Activated CD4-positive, alpha-beta T cell treated with anti-CD3 and anti-CD28 coated beads for 4 hours (primary cell): ENCODE measurements at places on chromosomes 1 and 21.
A peak's percentile ranks its signal among the peaks of the same experiment; 100 is the strongest.

GRCh38 chr1:21904454-21904703 is 32.7 kb downstream of the HSPG2 start:
- no peak for DNase-seq

- DNase-seq, result no peak
These were observed 38.5 kb upstream of the SGIP1 start for GRCh38 chr1:66495495-66495894.

- no peak for DNase-seq
These were observed at the start of gene DNALI1 for GRCh38 chr1:37556712-37557196. Gene DNALI1, plus strand, starts transcription at chr1:37556940. Its CDS starts 55 bp downstream, at chr1:37556995.

DNA sequence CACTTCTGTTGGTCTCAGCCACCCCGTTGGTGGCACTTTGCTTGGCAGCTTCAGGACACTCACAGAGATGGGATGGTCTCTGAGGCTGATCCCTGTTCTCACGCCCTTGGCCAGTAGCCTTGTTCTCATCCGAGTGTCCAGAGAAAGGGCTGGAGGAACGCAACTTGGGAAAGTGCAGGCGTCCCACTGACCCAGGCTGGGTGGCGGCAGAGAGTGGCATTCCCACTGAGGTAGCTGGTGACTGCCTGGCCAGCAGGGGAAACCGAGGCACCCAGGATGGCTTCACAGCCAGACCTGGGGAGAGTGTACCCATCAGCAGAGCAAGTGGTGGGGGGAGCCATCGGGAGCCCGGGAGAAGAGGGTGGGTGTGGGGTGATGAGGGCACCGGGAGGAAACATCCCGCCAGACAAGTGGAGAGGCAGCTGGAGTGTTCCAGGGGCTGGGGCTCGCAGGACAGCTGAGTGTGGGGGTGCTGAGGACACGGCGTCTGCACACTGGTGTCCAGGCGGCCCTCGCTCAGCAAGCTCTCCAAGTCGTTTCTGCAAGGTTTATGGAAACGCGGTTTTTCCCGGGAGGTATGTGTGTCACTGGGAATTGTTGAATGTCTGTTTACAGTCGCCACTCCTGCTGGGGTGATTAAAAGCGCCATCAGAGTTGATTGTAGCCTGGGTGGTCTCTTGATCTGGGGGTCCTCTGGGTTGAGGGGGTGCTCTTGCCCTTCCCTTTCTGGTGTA is 97.8 kb downstream of the SIK1 start:
- DNase-seq, result no peak

GRCh38 chr1:161228032-161228431 is 2.2 kb downstream of the TOMM40L start:
- no peak for DNase-seq

DNA sequence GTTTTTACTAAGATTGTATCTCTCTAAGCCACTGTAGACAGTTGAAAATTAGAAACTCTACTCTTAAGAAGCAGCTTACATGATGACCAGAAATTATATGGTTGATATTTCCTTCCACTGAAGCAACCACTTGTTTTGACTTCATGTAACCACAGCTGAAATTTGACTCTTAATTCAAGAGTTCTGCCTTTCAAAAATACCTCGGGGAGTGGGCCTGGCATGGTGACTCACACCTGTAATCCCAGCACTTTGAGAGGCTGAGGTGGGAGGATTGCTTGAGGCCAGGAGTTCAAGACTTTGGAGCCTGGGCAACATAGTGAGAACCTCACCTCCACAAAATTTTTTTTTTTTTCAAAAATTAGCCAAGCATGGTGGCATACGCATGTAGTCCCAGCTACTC is 4.3 kb downstream of the AMPD1 start:
- no peak for DNase-seq

GRCh38 chr1:3204725-3205124 is 135.7 kb downstream of the PRDM16 start:
- no peak for DNase-seq

DNA sequence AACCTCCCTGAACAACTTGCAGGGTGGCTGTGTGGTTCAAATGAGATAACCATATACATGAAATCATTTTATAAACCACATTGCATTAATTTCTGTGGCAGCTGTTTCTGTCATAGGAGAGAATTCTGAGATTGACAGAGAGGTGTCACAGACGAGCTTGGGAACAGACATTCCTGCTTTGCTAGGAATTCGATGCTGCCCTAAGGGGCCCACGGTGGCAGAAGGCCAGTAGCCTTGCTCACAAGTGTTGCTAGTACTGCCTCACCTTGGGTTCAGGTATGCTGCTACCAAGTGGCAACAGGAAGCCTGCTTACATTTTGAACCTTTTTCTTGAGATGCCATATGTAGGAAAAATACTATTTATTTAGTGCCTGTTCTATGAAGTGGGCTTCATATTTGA is 13.4 kb downstream of the KCNA10 start:
- no peak for DNase-seq

DNA sequence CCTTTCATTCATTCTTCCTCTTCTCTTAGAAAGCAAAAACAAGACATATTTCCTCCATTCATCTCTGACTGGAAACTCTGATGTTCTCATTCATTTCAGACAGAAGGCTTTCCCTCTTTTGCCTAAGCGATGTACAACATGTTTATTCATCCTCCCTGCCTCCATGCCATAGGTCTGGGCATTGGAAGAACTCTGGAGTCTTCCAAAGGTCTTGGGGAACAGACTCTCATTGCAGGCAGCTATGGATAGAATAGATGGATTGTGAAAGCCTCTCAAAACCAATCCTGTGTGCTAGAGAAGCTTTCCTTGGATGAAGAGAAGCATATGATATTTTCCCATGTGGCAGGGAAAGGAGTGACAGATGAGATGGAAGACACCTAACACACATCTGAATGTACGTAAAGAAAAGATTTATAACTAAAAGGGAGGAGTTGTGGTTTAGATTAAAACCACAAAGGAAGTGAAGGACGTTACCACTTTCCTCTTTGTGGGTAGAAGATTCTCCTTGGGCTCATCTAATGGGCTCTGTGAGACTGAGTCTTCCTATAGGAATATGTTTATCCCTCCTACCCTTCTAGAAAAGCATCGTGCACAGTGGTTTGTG is 38.7 kb downstream of the BCL9 start:
- no peak for DNase-seq

- DNase-seq, result peak; percentile 91
These were observed 45.7 kb upstream of the PRDX6 start for GRCh38 chr1:173431304-173432045.

DNA sequence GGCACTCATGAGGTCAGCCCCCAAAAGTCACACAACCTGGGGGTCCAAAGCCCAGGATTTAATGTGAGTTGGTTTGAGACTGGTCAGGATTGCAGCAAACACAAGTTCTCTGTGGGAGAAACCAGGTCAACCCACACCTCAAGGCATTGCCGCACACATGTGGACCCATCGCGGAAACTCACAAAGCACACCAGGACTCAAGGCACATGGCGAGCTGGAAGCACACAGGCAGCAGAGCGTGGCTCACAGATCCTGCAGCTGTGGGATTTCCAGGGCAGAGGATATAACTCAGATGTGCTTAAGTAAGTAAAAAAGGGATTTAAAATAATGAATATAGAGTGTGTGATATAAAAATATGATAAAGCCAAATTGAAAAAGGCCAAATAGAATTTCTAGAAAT is 51.6 kb upstream of the ADARB1 start:
- DNase-seq, result no peak

DNA sequence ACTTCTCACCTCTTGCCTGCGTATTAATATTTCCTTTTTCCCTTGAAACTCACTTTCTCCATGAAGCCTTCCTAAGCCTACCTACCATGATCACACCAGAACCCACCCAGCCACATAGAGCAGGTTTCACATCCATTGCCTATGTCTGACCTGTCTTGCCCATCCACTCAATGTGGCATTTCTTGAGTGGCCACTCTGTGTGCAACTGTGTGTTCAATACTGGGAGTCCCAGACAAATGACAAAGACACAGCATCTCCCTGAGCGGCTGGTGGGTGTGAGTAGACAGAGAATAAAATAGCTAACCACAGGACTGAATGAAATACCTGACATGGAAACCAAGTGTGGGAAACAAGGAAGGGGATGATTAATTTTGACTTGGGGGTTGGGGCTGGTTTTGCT is 3.1 kb downstream of the PTGFRN start:
- DNase-seq, result no peak

GRCh38 chr1:160645386-160646130 is 1.3 kb downstream of the SLAMF1 start:
- DNase-seq, result no peak

DNA sequence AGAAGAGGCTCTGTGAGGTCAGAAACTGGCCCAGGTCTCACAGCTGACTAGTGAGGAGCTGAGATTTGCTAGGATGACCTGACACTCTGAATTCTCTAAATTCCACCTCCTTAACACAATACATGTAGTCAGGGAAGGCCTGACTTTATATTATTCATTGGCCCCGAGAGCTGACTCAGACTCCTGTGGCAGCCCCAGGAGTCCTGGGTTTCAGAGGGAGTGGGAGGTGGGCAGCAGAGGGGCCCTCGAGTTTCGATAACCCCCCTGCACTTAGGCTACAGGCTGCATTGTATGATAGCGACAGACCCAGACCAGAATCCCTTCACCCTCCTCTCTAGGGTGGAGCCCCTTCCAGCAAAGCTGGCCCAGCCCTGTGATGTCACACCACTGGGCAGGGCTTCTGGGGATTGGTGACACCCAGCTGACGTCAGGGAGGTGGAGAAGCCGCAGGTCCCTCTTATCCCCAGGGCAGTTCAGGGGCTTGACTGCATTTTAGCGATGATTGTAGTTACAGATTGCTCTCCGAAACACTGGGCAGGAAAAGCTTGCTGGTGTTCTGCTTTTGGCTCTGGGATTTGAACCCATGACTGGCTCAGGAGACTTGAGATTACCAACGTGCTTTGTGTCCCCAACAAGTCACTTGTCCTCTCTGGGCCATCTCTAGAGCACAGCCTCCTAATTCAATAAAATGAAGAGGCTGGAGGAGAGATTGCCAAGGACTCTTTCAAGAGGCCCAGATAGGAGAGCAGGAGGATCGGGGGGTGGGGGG is 17.0 kb upstream of the GPR37L1 start:
- DNase-seq, result no peak

- peak; percentile 17 for DNase-seq
These were observed 39.8 kb upstream of the LRP8 start for GRCh38 chr1:53367503-53368313.

DNA sequence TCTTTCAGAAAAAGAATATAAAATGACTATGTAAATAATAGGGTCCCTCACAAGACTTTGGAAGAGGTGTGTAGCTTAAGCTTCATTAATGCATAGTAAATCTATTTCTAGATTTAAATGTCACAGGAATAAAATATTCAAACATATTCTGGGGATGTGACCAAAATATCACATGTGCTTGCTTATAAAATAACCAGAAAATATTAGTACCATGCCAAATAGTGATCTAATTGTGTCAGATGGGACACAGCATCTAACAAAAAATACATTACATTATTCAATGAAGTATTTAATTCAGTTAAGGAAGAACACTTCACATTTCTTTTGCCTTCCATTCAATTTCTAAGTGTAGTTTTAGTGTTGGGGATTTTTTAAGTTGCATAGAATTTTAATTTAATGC is 179.5 kb downstream of the LRRC40 start:
- no peak for DNase-seq

GRCh38 chr1:240888039-240888786 is 276.3 kb upstream of the GREM2 start:
- DNase-seq, result no peak

DNA sequence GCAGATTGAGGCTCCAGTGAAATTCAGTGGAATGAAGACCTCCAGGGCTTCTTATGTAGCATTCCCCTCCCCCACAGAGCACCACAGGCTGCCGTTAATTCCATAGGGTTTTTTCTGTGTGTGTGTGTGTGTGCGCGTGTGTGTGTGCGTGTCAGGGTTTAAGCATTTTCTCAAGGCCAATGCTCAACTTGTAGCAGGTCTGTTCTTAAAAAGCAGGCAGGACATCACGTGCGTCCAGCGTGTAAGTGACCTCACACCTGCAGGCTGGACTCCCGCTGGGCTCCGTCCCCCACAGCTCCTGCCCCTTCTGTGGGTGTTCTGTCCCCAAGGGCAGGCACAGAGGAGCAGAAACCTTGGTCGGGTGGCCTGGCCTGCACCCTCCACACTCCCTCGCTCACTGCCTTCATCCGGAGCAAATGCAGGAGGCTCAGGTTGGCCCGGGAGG is 5.3 kb downstream of the PRDM16 start:
- DNase-seq, result no peak

DNA sequence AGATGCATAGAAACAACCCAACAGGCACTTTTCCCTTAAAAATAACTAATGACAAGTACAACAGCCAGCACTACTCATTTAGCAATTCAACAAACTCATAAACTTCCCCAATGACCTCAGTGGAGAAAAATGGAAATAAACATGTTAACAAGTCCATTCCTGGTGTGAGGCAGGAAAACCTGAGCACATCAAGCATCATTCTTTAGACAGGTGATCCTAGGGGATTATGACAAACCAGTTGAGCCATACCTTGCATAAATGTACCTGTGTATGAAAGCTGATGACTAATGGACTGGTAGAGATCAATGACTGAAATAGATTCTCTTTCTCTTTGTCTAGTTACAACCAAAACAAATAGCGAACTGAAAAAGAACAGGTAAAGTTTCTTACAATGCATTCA is 7.0 kb downstream of the COL24A1 start:
- DNase-seq, result no peak

DNA sequence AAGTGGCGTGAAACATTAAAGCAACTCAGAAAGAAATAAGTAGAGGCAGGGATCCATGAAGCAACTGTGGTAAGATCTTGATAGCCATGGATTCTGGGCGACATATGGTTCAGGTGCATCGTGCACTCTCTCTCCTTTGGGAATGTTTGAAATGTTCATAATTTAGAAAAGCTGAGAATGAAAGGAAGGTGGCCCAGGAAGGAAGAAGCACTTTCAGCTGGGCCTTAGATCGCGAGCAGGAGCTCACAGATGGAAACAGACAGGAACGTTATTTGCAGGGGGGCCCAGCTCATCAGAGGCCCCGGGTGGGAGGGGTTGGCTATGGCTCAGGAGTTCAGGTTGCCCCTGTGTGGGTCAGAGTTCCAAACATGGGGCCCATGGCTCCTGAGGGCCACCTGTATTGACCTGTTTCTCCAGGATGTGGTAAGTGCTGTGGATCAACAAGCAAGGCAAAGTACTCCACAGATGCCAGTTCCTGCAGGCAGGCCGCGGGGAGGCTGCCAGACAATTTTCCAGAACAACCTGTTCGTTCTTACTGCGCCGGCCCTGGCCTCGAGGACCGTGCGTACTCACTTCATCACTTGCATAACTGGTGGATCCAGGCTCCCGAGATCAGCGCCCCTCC is 253.2 kb downstream of the TOMM20 start:
- no peak for DNase-seq

DNA sequence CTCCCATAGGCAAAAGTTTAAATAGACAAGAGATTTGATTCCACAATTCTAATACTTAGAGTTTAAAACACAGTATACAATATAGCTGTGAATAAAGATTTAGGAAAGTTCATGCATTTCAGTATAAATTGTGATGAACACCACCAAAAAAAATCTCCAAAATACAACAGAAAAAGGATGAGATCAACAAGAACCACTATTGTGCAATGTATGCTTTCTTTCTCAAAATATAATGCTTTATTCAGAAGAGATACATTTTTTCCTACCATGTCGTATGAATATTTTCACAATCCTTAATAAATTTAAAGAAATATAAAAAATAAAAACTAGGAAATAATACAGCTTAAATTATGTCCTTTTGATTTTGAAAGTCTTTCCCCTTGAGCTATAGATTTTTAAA is 1309.2 kb downstream of the MRPL39 start:
- no peak for DNase-seq

- no peak for DNase-seq
These were observed at the start of gene AGBL4 for GRCh38 chr1:50023292-50024159. Gene AGBL4, minus strand, starts transcription at chr1:50023954.

- no peak for DNase-seq
These were observed 42.5 kb upstream of the ACTRT2 start for GRCh38 chr1:2978691-2979190.

GRCh38 chr1:101116006-101116405 is 90.4 kb upstream of the DPH5 start:
- DNase-seq, result no peak
